ENCODE measurements at places on chromosomes 6 and 20.

- no peak for DNase-seq
Observed at GRCh38 chr6:88381289-88381642, 215.1 kb upstream of the CNR1 start.

DNA sequence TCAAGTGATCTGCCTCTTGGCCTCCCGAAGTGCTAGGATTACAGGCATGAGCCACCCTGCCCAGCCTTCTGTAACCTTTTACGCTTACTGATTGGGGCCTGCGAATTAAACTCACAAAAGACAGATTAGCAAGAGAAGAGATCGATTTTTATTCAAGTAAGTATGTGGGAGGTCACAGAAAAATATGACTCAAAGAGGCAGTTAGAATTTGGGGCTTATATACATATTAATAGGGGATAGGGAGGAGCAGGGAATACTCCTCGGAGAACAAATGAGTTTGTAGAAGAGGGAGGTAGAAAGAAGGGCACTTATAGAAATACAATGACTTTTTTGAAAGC lies 78.9 kb downstream of the CD24 start:
- DNase-seq: no peak

GRCh38 chr6:162819284-162819683 lies 91.5 kb downstream of the PACRG start:
- no peak for DNase-seq

GRCh38 chr6:157246048-157246630 lies 77.2 kb downstream of the TMEM242 start:
- DNase-seq: no peak

DNA sequence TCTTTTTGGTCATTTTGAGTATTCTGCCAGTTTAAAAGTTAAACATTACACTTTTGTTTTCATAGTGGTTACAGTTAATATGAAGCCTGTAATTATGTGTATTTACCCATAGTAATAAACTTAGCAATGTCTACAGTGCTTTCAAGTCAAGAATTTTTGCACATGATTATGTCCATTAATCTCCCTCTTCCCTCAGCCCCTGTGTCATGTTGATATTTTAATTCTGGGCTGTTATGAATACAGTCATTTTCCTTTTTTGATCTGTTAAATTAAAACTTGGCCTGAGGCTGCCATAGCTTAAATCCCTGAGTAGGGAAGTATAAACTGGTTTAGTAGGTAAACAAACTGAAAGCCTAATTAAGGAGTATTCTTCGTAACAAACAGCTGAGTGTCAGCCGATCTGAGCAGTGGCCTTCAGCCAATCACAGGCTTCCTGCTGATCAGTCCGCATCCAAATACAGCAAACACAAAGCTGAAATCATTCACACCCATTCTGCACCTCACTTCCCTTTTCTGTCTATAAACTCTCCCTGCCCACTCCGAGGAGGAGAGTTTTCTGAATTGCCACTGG lies 9.5 kb upstream of the SFT2D1 start:
- DNase-seq: peak; percentile 51

- DNase-seq: no peak
Observed at GRCh38 chr6:141482796-141483597, 649.7 kb upstream of the GJE1 start.

DNA sequence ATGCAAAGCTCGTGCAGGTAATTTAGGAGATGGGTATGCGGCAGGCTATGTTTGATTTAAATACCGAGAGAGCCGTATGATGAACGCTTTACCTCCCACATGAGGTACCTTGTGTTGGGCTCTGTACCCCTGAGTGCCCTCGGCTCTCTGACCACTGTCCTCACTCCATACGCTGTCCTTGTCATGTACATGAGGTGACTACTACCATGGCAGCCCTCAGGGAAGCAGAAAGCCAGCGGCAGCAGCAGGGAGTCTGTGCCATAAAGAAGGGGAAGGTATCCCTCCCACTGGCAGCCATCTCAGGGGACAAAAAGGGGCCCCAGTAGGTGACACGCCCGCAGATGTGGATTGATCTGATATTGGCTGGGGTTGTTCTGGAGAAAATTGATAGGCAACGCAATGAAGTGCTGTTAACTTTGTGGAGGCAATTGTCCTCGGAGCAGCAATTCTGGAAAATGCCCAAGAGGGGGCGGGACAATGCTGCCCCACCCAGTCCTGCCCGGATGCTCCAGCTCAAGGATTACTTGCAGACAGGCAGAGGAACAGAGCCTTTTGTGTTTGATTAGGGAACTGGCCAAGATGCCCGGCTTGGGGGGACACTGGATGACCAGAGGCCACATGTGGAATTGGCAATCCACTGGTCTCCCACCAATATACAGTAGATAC lies 38.0 kb upstream of the HSF2 start:
- DNase-seq: no peak

GRCh38 chr6:24848461-24848860 lies 49.7 kb upstream of the ARMH2 start:
- no peak for DNase-seq

DNA sequence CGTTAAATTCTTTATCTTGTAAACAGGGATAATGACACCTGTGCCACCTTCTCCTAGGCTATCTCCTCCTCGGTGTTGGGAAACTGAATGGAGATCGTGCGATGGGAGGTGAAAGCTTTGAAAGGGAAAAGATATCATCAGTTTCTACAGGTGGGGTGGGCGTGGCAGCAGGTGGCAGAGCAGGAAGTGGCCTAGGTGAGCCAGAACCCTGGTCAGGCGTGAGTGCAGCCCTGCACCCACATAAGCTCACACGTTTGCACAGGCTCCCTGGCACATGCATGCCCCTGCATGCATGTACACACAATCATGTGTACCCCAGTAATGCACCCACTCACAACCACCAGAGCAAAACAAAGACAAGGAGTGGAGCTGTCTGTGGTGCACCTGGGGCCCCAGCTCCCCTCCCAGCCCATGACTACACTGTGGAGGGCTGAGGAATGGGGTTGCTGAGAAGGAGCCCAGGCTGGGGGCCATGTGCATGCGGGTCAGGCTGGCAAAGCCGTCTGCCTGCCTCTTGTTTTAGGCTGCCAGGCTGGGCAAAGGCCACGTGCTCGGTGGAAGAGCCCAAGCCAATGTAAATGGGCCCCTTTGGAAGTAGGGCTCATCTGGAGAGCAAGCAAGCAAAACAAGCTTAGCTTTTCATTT lies 61.5 kb downstream of the TFAP2C start:
- DNase-seq: no peak

DNA sequence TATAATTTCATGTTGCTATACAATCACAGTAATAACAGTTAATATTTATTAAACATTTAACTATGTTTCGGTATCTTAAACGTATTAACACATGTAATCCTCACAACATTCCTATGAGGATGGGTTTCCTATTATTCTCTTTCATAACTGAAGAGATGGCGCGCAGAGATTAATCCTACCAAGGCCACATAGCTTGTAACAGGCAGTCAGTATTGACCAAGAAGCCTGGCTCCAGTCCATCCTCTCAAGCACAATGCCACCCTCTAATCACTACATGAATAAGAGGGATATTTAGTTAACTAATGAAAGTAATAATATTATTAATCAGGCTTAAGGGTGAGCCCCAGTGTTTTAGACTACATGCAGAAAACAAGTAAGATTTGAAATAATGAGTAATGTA lies 149.7 kb upstream of the SIM1 start:
- no peak for DNase-seq

DNA sequence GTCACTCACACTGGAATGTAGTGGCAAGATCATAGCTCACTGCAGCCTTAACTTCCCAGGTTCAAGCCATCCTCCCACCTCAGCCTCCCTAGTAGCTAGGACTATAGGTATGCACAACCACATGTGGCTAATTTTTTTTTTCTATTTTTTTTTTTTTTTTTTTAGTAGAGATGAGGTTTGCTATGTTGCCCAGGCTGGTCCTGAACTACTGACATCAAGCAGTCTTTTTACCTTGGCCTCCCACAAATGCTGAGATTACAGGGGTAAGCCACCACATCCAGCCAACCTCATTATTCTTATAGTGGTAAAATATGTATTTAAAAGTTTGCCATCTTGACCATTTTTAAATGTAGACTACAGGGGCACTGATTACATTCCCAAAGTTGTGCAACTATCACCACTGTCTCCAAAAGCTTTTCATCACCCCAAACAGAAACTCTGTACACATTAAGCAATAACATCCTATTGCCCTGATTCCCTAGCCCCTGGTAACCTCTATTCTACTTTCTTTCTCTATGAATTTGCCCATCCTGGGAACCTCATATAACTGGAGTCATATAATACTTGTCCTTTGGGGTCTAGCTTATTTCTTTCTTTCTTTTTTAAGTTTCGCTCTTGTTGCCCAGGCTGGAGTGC lies 268.0 kb upstream of the JARID2 start:
- DNase-seq: no peak

GRCh38 chr6:139863346-139863745 lies 488.9 kb upstream of the CITED2 start:
- no peak for DNase-seq

GRCh38 chr6:168285456-168285855 lies 34.1 kb downstream of the DACT2 start:
- no peak for DNase-seq

DNA sequence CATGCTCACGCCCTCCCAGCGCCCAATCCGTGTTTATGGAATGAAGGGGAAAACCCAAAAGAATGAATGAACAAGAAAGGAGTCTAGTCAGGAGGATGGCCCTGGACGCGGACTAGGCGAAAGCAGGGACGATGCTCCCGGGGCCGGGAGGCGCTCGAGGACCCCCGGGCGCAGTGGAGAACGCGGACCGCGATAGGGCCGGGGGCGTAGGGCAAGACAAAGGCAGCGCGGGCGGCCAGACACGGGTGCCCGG lies 758 bp downstream of the GCLC start:
- no peak for DNase-seq

DNA sequence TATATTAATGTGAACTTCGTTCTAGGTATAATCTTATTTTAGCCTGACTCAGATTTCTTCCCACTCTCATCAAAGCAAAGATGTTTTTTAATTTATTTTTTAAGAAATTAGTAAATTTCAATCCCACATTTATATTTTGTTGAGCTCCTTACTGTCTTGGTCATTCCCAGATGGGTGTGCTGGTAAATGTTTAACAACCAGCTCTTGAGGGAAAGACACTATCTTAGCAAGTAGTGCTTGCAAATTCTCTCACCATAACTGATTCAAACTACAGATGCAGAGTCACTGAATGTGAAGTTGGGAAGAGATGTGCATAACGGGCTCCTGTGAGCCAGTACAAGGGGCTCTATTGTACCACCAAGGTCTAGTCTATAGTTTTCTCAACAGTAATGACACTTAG lies 29.8 kb upstream of the BTN3A2 start:
- no peak for DNase-seq

DNA sequence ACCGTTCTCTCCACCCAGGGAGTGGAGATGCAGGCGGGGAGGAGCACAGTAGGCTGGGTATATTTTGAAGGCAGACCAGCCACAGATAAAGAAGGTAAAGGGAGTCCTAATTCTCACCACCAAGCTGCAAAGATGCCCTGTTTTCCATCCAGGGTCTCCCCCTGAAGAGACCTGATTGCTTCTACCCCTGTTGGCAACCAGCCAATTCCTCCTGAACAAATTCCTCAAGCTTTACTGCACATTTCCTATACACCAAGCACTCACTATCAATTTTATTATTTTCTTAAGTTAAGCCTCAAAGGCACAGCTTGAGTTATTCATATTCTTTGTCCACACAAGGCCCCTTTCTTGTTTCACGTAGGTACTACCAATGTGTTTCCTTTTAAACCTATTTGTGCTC lies 214.4 kb downstream of the EYA2 start:
- no peak for DNase-seq

DNA sequence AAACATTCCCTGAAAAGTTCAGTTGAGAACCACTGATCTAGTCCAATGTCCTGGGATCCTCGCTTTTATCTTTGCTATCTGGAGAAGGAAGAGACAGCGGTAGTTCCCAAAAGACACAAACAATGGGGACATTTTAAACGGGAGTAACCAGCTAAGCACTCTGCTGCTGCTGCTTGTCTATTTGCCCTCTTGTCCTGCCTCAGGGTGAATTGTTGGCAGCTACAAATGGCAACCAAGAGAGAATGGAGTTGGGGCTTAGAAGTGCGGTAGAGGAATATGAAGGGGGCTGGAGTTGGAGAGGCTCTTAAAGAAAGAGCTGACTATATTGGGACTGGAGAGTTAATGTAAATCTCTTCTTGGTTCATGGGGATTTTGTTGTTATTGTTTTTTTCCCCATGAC lies 6.5 kb upstream of the ZSWIM1 start:
- no peak for DNase-seq

DNA sequence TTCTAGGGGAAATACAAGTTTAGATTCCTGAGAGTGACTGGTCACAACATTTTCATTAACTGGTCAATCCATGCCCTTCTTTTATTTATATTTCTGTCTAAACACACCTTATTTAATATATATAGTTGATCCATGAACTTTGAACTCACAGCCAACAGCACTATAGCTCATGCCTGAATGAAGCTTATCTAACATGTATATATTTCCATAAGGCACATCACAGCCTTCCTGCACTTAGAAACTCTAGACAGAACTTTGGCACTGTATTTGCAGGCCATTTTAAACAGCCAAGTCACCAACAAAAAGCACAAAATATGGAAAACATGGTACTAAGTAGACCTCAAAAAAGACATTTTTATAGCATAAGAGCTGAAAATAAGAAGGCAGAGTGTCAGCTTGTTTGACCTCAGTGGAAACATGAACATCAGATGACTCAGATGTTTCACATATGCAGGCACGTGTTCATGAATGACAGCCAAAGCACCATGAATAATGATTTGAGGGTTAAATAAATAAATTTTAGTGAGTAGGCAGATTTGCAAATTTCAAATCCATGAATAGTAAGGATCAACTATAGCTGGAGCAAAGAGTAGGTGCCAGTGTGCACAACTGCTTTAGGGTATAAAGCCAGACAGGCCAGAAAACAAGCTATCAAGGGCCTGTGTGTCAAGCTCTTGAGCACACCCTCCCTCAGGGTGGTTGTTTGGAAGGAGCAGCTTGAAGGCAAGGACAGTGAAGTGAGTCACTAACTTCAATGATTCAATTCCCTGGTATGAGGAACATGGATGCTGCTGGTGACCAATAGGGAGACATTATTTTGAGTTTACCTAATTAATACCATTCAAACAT lies 88.9 kb upstream of the NT5E start:
- DNase-seq: no peak

GRCh38 chr6:103983011-103983410 lies 876.7 kb downstream of the HACE1 start:
- no peak for DNase-seq

- DNase-seq: no peak
Observed at GRCh38 chr6:137315081-137315480, 95.9 kb upstream of the IFNGR1 start.

- no peak for DNase-seq
Observed at GRCh38 chr6:15518057-15518456, 144.8 kb downstream of the DTNBP1 start.

GRCh38 chr6:81756690-81757089 lies 4.2 kb upstream of the TENT5A start:
- no peak for DNase-seq

- no peak for DNase-seq
Observed at GRCh38 chr6:16721977-16722376, 39.3 kb downstream of the ATXN1 start.

GRCh38 chr6:79632580-79632979 lies 1.5 kb downstream of the SH3BGRL2 start:
- DNase-seq: no peak
